ENCODE measurements at places on chromosomes 2 and 18.

DNA sequence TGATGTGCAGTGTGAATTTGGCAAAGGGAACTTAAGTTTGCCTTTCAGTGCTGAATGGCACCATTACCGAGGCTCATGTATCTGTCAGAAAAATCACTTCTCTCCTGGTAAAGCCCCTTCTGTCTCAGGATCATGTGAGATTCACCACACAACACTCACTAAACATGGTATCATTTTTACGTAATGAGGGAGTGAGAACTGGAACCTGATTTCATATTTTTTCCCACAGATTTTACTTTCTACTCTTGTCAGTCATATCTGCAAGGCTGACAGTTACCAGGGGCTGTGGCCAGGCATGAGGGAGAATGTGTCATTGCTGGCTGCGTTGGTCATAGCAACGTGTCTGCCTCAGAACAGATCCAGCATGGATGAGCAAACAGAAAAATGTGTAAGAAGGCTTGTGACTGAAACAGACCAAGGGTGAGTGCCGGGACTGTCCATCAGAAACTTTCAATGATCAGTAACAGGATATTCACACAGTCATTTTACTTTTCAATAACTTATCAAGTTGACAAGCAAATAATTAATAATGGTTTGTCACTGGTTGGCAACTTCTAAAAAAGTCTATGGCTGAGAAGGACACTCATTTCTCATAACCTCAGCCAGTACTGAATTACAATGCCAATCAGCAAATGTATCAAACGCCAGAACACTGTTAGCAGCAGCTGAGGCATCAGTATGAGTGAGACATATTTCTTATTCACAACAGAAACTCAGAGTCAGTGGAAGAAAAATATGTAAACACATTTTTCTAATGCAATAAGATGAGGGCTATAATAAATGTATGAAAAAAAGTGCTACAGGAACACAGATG, 100.5 kb downstream of the CDC42EP3 start:
- DNase-seq: peak; percentile 31

DNA sequence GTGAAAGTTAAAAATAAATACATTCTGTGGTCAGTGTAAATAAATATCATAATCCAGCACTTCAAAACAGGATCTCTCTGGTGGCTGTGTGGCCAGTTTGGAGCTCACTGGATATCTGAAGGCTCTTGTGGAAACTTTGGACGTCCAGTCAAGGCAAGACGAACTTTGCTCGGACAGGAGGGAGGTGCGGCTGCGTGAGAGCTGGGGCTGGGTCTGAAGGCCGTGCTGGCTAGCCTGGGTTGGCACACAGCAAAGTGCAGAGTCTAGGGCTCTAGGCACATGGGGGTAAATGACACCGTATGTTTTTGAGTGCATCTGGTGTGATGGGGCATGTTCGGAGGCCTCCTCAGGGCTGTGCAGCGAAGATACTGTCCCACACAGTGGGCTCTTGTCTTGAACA, 78.9 kb upstream of the TXNDC2 start:
- DNase-seq: no peak

DNA sequence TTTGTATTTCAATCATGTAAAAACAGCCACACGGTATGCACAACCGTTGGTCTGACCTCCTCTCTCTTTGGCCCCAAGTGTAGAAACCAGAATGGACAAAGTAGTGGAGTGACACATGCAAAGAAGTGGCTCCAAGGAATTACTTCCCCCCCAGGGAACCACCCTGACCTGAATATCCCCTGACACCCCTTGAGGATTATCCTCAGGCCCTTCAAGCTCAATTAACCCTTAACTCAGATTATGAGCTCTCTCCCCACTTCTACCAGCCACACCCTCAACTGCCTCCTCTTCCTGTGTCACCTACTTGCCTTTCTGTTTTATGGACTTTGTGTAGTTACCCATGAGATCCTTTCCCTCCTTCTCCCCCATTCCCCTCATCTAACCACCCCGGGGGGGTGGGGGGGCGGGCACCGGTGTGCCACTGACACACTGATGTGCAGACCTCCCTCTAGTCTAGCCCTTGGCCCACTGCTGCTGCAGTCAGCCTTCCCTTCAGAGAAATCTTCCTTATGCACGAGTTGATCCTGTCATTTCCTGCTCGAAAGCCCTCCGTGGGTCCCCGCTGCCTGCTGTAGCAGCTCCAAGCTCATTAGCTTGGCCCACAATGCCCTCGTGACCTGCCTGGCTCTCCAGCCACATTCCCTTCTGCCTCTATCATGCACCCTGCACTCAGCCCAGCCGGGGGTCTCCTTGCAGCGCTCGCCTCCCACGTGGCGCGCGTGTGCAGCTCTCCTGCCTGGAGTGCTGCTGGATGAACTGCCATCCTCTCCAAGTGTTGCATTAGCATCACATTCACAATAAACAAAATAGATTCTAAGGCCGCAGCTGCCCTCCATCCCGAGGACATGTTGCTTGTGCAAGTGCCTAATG, 40.1 kb upstream of the TMEM177 start:
- DNase-seq: no peak

DNA sequence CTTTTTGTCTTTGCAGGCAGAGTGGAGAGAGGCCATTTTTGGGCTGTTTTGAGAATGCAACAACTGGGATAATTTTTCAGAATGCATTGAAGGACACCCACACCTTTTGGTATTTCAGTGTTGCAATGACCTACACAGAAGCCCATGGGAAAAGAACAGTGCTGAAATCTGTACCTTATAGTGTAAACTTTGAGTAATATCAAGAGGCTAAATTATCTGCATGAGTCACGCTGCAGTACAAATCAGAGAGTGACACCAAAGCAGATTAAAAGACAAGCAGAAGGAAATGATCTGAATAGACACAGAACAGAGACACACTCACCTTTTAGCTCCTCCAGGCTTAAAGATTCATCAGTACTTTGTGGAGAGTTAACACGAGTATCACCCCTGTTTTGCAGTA, 265.3 kb downstream of the PAX3 start:
- DNase-seq: no peak

GRCh38 chr2:86049529-86049928, 56.2 kb downstream of the POLR1A start:
- DNase-seq: no peak

DNA sequence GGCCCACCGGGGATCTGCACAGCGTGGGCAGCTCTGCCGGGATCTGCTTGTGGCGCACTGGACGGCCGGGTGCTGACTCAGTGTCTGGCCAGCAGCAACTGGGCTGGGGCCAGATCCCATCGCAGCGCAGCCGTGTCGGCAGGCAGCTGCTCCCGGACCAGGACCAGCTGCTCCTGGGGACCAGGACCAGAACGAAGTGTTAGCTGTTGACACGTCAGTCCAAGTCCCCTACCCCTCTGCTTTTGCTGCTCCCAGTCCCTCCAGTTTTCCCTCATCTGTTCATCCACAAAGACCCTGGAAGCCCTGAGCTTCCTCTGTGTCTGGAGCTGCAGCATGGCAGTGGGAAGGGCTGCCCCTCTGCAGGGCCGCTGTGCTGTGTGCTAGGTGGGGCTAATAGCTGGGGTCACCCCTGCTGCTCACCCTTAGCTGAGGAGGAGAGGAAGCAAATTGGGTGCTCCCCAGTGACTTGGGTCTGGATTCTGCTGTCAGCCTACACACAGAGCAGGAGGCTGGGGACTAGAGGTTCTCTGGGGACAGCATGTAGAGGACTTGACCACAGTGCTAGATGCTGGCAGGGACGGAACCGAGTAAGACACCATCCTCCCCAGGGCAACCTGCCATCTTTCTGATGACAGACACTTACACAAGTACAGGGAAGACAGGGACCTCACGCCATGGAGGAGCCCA, 16.9 kb upstream of the KIF1A start:
- DNase-seq: peak; percentile 41

GRCh38 chr2:9160732-9161131, 45.9 kb upstream of the ASAP2 start:
- DNase-seq: no peak

DNA sequence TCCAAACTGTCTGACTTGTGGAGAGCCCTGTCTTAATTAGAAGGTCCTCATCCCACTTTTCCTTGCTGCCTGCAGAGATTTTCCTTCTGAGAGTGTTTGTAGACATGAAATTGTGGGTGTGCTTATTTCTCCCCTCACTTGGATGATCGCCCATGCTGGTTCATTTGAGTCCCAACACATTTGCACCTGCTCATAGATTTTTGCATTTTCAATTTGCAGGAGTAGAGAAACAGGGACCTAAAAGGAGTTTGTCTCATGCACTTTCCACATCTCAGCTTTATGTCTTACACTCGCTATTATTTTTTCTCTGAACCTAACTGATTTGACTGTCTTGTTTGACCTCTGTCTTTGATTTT, 33.2 kb upstream of the FHL2 start:
- DNase-seq: no peak

DNA sequence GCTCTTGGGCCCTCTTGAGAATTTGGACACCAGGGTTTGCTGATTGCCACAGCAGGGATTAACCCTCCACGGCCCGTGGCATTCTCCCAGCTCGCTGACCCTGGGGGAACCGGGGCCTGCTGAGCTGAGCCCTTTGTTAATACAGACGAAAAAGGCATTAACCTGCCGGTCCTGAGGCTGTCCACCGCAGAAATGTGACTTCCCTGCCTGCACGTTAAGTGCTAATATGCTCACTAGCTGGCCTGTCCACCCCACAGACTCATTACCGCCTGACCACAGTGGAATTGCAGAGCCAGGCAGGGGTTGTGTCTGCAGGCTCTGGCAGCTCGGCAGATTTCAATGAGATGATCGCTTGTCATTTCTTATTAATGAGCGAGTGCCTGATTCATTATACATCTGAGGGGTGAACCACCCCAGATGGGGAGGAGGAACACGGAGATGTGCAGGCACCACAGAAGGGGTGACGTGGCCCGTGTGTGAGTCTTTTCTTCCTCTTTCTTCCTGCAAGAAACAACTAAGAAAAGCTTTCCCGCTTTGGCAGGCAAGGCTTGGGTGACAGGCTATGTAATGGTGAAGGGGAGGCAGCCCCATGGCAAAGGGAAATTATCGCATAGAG, 126.0 kb downstream of the GLI2 start:
- no peak for DNase-seq

DNA sequence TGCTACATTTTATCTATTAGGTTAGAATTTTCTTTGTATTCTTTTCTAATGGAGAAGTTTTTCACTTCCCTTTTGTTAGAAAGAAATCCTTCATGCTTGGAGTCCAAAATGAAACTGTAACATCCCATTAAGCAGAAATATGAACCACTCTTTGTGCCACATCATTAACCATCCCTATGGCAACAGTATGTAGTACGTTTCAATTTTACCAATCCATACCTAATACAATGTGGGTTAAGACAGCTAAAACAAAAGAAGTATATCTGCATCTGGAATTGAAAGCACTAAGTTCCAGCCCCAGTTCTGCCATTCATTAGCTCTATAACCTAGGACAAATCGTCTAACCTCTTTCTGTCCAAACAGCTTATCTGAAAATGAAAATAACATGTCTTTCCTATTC, 409.2 kb upstream of the SPHKAP start:
- no peak for DNase-seq

- DNase-seq: peak; percentile 54
Observed at GRCh38 chr18:5628512-5629255, 84.9 kb upstream of the EPB41L3 start.

DNA sequence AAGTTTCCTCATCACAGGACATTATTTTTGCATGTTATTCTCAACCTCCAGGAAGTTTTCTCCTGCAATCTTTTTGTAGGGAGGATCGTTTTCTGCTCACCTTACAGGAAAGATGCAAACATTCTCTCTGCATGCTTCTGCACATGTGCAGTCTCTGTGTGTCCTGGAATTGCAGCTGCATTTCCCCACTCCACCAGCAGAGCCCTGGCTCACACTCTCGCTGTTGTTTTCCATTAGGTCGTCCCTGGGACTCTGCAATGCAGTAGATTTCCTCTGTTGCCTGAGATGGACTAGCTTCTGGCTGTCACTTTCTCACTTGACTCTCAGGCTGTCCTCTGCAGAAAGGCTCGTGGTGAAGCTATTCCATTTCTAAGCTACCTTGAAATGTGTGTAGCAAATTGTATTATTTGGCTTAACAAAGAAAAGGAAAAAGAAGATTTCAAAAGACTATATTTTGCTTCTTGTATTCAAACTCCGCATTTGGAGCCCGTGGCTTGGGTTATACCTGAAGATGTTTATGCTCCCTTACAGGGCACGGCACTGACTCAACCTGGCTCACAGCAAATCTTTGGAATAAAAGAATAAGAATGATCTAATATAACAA, 346.7 kb downstream of the RAD51AP2 start:
- peak; percentile 50 for DNase-seq

GRCh38 chr2:10457846-10458598, 9.9 kb upstream of the ODC1 start:
- no peak for DNase-seq

DNA sequence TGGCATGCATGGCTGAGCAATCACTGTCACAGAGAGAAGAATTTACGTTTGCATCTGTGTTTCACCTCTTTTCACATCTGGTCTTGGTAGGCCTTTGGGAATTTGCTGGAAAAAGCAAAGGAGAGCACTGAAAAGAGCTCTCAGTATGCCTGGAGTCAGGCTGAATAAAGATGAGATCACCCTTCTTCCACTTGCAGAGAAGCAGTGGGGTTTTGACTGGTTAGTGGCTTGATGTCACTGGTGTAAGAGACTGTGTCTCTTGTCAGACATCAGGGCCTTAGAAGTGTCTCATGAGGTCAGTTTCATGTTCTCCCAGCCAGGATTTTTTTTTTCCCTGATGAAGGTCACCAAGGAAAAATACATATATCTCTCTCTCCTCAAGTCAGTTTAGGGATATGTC, 353.8 kb downstream of the INSIG2 start:
- no peak for DNase-seq

GRCh38 chr2:161010503-161011015, 149.7 kb upstream of the TANK start:
- DNase-seq: no peak

DNA sequence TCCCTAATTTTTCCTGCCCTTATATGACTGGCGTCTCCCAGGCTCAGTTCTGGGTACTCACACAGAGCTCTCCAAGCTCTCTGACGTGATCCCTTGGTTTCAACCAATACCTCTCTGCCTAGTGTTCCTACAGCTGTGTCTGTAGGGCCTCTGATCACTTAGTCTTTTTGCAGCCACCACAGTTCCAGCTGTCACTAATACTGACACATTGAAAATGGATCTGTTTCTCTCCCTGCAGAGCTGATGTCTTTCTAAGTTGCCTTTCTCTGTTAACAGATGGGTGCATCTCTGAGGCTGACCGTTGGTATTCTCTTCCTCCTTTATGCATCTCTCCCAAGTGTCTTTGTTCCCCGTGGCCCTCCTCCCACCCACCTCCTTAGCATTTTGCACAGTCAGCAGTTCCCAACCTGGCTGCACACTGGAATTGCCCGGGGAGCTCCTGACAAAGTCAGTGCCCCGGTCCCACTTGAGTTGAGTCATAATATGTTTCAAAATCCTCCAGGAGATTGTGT, 62.5 kb downstream of the CERS6 start:
- peak; percentile 21 for DNase-seq

All from urothelium cell line (cell line).